ENCODE measurements at places on chromosomes 13 and 19.

GRCh38 chr19:16888629-16889365, at the start of gene F2RL3:
Gene F2RL3, plus strand, starts transcription at chr19:16888999. Its CDS starts 191 bp downstream, at chr19:16889190.
- DNase-seq, result no peak

- DNase-seq, result no peak
Measured at GRCh38 chr19:14809272-14810057, 25.5 kb downstream of the OR7A5 start.

DNA sequence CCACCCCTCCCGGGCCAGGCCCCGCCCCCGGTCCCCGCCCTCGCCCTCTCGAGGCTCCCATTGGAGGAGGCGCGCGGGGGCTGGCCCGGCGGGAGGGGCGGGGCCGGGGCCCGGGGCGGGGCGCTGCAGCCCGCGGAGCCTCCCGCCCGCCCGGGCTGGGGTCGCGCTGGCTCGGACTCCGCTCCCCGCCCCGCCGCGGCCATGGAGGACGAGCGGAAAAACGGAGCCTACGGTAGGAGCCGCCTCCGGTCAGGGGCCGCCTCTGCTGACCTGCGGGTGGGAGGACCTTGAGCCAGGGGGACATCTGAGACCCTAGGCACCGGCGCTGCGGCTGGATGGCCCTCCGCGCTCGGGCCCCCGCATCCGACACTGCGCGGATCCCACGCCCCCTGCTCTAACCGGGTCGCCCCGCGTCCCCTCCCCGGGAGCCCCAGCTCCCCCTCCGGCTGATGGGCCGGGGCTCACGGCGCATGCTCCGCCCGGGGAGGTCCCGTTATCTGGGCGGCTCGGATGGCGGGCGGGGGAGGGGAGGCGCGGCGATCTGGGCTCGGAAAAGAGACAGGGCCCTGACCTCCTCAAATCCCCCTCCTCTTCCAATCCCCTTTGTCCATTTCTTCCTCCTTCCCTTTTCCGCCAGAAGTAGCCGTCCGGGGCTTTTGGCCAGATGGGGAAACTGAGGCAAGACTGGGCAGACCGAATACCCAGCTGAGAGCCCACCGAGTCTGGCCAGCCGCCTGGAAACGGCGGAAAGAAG, 15.4 kb upstream of the AP1M2 start:
- peak; percentile 88 for DNase-seq

DNA sequence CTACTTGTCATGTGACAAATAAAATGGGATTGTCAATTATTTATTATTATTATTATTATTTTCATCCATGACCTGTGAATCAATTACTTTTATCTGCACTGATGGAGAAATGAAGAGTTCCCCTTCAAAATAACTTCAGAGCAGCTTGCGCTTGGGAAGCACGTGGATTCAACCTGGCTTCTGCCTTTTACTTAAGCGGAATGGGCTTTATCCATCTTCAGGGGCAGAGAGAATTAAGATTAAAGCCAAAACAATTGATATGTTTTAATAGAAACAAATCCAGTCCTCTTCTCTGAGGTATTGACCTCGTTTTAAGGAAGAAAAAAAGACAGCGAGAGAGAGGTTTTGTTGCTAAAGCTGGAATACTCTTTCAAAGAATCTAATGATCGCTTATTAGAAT, 876 bp downstream of the SACS start:
- DNase-seq, result no peak

DNA sequence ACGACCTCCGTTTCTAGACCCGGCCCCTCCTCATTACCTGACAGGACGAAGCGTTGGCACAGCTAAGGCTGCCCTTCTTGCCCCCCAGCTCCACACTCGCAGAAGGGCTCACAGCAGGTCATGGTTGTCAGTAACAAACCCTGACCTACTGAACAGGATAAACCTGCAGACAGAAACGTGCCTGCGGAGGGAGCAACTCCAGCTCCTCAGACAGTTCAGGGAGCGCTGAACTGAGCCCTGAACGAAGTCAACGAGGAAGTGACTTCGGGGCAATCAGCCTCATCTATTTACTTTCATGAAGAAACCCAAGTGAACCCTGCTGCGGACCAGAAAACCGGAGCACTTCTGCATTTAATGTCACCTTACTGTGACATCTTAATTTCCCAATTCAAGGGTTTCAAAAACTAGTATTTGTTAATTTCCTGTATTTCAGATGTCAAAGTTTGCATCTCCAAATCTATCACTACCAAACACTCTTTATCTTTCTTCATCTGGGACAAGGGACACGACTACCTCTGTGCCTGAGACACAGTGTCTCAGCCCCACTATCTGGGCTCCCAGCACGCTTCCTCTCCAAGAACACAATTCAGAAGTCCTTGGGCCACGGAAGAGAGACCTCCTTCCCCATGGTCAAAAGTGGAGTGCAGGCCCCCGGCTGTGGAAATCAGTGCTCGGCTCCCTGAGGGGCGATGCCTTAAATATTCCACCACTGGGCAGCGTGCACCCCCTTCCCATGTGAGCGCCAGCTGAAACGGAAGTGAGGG, 40.2 kb downstream of the CARS2 start:
- DNase-seq, result no peak

GRCh38 chr13:78078168-78078567, 159.5 kb upstream of the EDNRB start:
- no peak for DNase-seq

Measured in activated gamma-delta T cell treated with Interleukin-2 at 50 U/mL for 16 hours (primary cell).